ENCODE measurements at places on chromosomes 2 and 18.

GRCh38 chr2:46339676-46340459 is 42.7 kb downstream of the EPAS1 start:
- DNase-seq: no peak

GRCh38 chr18:54828986-54829385 is 709 bp downstream of the RAB27B start:
- no peak for DNase-seq

DNA sequence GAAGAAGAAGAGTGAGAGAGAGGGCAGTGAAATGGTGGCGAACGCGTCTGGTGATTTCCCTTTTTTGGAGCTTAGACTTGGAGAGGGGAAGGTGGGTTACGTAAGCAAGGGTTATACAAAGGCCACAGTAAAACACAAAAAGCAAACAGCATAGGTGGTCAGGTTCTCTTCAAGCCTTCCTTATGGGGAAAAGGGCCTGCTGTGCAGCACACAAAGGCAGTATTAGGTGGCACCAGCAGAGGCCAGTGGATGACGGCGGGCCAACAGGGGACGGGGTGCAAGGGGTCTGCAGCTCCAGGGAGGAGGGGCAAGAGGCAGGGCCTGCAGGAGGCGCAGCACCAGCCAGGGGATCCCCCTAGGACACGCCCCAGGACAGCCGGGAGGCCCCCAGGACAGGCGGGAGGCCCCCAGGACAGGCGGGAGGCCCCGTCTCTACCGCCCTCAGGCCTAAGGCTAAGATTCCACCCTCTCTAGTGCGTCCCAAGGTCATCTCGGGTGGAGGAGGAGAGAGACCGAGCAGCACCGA is 32.6 kb upstream of the NPC1 start:
- DNase-seq: no peak

- DNase-seq: no peak
Observed at GRCh38 chr2:20972792-20973565, 70.9 kb downstream of the APOB start.

- DNase-seq: no peak
Observed at GRCh38 chr2:11977766-11978524, 231.5 kb downstream of the LPIN1 start.

- DNase-seq: no peak
Observed at GRCh38 chr18:30469091-30469490, 573.5 kb downstream of the DSC3 start.

GRCh38 chr2:174585657-174586252 is 11.8 kb downstream of the WIPF1 start:
- no peak for DNase-seq

DNA sequence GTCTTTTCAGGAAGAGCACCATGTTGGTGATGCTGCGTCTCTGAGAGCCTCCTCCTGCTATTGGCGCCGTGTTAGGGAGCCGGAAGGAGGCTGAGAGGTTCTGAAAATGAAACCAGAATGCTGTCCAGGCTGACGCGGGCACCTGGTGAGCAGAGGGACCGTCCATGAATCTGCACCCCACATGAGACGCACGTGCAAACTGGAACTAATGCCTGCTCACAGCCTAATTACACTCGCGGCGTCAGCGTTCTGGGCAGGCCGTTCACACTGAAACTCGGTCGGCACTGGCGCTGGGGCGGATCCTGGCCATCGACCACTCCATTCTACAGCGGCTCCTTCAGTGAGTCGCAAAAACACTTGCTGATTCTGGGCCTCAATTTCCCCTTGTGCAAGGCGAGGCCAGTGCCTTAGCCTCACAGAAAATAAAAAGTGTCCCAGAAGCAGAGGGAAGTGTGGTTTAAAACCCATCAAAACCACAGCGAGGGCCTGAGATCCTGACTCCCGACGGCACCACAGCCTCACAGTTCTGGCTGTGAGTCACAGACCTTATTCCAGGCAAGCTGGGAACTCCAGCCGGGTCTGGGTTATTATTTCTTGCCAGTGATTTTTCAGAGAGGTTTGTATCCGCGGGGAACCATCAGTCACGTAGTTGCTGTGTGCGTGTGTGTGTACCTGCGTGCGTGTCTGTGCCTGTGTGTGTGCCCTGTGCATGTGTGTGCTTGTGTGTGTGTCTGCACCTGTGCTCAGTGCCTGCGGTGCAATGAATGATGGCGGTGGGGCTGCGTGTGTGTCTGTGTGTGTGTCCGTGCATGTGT is 49.1 kb upstream of the CTDP1 start:
- DNase-seq: no peak

DNA sequence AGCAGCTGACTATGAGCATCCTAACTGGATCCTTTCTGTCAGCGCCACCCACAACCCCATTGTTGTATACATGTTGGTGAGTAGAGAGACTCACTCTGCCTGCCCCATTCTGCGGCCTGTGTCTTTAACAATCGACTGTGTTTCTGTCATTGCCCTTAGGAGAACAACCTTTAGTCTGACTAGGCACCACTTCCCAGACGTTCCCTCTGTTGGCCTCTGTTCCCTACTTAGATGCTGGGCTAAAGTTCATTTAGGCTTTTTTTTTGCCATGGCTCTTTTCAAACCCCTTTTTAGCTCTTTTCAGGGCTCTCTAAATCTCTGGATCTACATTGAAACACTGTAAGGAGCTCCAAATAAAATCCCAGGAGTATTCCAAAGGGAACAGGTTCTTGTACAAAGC is 20.5 kb upstream of the ACAA2 start:
- no peak for DNase-seq

- no peak for DNase-seq
Observed at GRCh38 chr2:38394041-38394440, 17.0 kb upstream of the ATL2 start.

DNA sequence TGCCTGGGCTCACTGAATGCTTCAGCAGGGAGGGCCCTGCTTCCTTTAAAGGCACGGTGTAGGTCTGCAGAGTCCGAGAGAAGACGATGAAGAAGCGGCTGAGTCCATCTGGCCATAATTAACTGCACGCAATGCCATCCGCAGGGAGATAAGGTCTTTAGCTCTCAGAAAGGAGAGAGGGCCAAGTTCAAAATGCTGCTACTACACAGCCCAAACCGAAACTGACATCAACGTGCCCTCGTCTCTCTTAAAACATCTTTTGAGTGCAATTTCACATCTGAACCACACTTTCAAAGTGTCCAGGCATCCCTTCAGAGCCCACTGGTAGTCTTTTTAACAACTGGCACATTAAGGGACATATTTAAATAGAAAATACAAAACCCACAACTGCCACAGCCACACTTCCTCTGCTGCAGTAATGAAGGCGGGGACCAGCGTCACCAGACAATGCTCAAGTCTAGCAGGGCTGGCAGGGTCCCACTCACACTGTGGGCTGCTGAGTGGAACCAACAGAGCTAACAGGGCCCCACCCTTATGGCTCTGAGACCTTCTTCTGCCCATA is 35.8 kb downstream of the ST3GAL5 start:
- DNase-seq: peak; percentile 51

DNA sequence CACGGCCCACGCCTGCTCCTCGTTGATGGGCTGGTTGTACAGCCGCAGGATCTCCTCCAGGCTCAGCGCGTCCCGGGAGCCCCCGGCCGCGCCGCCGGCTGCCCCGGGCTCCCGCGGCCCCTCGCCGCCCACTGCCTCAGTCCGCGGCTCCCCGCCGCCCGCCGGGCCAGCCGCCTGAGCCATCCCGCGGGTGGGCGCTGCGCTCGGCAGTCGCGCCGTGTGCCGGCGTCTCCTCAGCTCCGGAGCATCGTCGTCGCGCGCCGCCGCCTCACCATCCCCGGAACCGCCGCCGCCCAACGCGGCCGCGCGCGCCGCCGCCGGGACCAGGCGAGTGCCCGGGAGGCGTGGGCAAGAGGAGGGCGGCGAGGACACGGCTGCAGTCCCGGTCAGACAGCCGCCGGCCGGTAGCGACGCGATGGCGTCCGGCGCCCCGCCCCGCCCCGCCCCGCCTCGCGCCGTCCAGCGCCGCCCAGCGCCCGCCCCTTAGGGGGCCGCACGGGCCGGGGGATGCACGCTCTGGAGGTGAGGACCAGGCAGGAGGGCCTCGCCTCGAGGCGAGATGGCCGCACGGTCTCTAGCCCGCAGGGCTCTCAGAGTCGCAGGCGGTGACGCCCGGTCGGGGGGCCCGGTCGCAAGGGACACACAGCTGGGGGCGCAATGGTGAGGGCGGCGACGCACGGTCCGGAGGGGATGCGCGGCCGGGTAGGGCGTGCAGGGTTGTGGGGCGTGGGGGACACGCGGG is at the start of gene SPIRE1:
SPIRE1 (minus strand) TSS at position 424 of the 742 bp plus-strand sequence; CDS start at position 183, 241 bp downstream.
- DNase-seq: peak; percentile 40

- DNase-seq: no peak
Observed at GRCh38 chr18:46588971-46589660, 67.9 kb downstream of the LOXHD1 start.

DNA sequence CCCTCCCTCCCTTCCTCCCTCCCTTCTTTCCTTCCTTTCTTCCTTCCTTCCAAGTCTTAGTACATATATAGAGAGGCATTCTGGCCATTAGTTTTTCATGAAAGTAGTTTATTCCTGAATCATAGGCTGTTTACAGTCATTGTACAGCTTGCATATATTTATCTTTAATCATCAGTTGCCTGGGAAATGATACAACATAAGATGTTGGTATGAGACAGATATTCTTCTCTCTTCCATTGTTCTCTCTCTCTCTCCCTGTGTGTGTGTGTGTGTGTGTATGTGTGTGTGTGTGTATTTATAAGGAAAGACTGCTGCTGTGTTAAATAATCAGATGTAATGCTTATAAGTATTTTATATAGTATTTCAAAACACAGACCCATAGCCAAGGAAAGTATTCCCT is 289.8 kb upstream of the UBE2E3 start:
- DNase-seq: no peak

DNA sequence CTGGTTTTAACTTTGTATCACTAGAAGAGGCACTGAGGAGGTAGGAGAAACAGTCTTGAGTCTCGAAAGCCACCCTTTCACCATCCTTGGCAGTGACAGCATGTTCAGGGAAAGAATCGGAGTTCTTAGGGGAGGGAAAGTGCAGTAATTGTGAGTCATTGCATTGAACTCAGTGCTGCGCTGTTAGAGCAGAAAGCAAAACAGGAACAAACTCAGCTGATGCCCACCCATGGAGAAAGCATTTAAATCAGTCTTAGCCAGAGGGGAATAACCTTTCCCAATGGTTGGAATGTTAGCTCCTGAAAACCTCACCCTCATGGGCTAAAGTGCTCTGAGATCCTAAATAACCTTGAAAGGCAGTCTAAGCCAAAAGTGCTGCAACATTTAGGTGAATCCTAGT is 845.6 kb upstream of the CNTNAP5 start:
- no peak for DNase-seq

DNA sequence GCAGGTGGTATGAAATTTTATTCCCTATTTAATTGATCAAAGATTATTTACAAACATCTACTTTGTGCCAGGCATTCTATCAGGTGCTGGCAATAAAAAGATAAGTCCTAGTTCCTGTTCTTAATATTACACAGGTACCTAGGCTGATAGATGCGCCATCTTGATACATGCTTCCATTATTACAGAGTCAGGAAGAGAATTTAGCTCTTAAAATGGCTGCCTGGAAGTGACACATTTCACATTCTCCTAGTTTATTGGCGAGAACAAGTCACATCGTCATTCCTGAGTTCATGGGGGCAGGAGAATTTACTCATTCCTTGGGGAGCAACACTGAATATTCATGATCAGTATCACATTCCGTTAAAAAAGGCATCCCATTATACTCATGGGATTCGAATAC is 1.1 kb upstream of the DARS1 start:
- no peak for DNase-seq

GRCh38 chr2:197059477-197059876 is 133.0 kb upstream of the PGAP1 start:
- no peak for DNase-seq

DNA sequence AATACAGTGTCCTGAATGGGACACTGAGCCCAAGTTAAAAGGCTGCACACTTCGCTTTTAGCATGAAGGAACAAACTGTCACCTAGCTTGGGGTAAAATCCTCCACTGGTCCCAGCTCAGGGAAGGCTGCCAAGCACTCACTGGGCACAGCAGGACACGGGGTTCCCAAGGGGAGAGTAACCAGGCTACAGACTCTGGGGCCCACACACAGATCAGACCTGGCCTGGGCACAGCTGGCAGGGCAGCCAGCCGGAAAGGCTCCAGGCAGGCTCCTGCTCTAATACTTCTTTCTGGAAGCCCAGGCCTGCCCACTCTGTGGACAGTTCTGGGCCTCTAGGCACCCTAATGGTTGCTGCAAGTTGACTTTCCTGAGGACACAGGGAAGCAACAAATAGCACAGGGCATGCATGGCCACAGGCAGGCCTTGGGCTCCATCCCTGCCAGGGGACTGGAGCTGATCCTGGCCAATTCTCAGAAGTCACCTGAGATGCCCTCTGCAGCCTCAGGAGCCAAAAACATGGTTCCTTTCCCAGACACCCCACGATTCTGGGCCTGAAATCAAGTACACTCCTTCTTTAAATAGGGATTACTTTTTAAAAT is 18.7 kb upstream of the SULT1C3 start:
- no peak for DNase-seq

DNA sequence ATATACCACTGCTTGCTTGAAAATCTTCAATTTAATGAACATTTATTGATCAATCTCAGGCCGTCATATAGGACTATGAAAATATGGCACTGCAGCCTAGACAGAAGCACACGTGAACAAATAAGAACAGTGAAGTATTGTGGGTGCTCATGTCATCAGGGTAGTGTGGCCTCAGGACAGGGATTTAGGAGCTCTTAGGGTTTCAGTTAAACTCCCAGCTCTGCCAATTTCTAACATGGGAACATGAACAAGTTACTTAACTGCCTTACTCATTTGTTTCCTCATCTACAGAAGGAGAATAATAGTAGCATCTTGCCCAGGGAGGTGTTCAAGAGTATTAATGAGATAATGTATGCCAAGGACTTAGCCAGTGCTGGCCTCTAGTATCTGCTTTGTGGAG is 146.0 kb upstream of the MAP3K20 start:
- DNase-seq: no peak

DNA sequence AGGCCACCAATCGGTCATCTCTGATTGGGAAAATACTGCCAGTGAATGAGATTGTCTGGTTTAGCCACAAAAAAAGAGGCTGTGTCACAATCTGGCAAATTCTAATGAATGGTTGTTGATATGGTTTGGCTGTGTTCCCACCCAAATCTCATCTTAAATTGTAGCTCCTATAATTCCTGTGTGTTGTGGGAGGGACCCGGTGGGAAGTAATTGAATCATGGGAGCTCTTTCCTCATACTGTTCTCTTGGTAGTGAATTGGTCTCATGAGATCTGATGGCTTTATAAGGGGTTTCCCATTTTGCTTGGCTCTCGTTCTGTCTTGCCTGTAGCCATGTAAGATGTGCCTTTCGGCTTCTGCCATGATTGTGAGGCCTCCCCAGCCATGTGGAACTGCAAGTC is 838.3 kb downstream of the SLC4A3 start:
- no peak for DNase-seq

DNA sequence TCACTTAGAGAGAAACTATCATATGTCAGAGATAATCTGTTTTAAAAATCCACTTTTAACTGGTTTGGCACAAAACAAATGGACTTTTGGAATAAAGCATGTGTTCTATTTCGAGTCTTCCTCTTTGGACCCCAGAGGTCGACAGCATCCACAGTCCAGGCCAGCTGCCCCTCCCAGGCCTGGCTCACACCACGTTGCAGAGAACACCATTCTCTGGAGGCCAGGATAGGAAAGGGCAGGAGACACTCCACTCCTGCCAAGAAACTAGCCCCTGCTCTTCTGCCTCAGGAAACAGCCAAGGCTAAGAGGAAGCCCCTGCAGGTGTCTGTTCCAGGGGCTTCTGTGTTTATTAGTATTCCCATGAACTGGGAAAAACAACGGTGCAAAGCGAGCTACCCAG is 456.6 kb upstream of the ID2 start:
- DNase-seq: no peak
